ENCODE measurements at places on chromosomes 12 and 14. TPM values are rescaled to one million over a fixed set of nuclear protein-coding genes. Genes with fewer than 3 reads are reported as not detected.

DTX3 gene
- 52.7 TPM for total RNA-seq

SLC10A1 gene
- total RNA-seq, result not detected

GRCh38 chr12:41186026-41186425, 2.1 kb upstream of the PDZRN4 start:
- H3K4me1 ChIP-seq, result peaks cover 9% of the 10 kb centered on the region
- peaks cover 6% of the 10 kb centered on the region for H3K36me3 ChIP-seq
- H3K27me3 ChIP-seq, result peaks cover 39% of the 10 kb centered on the region
- no peak overlapping the region for H3K4me3 ChIP-seq
- DNase-seq, result no peak

FBXO21 gene
- total RNA-seq, result 17.2 TPM

DNA sequence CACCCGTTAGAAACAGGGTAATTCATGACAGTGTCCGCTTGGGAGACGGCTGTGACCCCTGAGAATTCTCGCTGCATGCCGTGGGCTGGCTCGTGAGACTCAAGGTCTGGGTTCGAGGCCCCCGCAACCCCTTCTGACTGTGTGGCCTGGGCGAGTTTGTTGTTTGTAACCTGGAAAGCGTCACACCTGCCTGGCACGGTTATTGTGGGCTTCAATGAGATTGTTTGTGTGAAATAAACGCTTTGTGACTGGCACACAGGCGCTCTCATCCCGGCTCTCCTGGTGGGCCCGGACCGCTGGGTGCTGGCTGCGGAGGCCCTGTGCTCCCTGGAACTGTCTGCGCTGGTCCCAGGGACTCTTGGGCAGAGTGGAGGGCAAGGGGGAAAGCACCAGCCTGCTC, 33.9 kb downstream of the MEG3 start:
- no peaks in the 10 kb centered on the region for H3K36me3 ChIP-seq
- H3K27ac ChIP-seq, result no peak overlapping the region
- peaks cover 5% of the 10 kb centered on the region for H3K27me3 ChIP-seq
- H3K4me1 ChIP-seq, result no peaks in the 10 kb centered on the region
- no peak for DNase-seq

DNA sequence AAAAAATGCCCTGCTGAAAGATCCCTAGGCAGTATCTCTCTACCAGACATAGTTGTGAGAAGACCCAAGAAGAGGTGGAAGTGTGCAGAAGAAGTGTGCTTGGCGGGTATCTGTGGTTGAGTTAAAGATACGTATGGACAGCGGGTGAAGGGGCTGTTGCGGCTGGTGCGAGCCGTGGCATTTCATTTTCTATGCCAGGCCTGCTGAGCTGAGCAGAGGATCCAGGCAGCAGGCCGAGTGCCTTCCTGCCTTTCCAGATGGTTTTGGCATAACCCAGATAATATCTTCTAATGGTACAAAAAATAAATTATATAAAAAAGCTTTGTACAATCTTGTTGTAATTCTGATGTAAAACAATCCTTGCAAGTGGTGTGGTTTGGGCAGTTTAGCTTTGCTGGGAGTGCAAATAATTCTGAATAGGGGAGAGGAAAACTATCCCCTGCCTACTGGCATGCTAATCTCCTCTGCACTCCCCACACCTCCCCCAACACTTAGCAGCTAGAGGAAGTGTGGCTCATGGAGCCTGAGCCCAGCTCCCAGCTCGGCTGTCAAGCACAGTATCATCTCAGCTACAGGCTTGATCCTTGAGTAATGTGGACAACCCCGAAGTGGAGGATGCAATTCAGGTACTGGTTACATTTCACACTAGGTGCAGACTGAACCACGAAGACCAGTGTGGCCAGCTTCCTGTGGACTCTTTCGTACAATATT, 168.9 kb downstream of the VRK1 start:
- H3K4me1 ChIP-seq, result peaks cover 21% of the 10 kb centered on the region
- no peaks in the 10 kb centered on the region for H3K27me3 ChIP-seq
- no peak for DNase-seq
- H3K36me3 ChIP-seq, result peaks cover 8% of the 10 kb centered on the region
- no peak overlapping the region for H3K27ac ChIP-seq

DNA sequence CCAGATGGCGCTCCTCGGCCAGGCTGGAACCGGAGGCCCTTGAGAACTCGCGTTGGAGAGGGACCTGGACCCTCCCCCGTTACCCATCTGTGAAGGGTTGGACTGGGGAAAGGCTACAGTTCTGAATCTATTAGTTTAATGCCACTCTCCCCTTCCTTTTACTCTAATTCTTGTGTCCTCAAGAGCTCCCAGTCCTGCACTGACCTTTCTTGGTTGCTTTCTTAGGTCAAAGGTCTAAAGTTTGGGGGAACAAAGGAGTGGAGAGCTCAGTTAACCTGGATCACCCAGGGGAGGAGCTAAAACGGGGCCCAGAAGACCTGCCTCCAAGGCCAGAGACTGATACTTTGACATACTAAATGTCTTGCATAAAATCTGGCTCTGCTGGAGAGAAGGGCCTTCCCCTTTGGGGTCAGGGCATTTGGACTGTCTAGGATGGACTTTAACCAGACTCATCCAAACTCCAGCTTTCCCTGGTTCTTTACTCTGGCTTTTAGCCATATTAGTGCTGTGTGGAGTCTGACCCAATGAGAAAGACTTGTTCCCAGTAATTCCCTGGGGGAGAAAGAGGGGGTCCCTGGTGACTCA, 923 bp upstream of the MLF2 start:
- H3K36me3 ChIP-seq, result peaks cover 2% of the 10 kb centered on the region
- peak overlapping the region; percentile 69 for H3K27ac ChIP-seq
- H3K27me3 ChIP-seq, result no peaks in the 10 kb centered on the region
- H3K4me3 ChIP-seq, result peak overlapping the region; percentile 98

DEGS2 gene
- 4.2 TPM for total RNA-seq

- H3K4me3 ChIP-seq, result no peak overlapping the region
- H3K27ac ChIP-seq, result no peak overlapping the region
- H3K36me3 ChIP-seq, result no peaks in the 10 kb centered on the region
- DNase-seq, result no peak
- peaks cover 11% of the 10 kb centered on the region for H3K27me3 ChIP-seq
Observed at GRCh38 chr14:75391953-75392352, 35.9 kb upstream of the JDP2 start.

GPRC5A gene
- 0.60 TPM for total RNA-seq

DNA sequence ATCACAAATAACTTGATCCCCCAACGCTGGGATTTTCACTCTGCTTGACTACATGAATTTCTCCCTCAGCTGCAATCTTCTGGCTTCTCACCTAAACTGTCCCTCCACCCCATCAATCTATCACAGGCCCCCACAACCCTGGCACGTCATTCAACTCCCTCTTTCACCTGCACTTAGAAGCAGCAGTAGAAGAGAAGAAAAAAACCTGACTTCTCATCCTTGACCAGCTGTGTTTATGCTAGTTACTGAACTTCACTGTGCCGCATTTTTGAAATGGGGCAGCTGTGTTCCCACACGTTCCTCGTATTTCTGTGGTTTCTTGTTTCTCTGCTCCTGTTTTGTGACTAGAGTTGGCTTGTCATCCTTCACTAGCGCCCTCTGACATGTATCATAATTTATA, 35.0 kb downstream of the ITPR2 start:
- H3K36me3 ChIP-seq, result no peaks in the 10 kb centered on the region
- no peaks in the 10 kb centered on the region for H3K27me3 ChIP-seq
- no peak for DNase-seq
- H3K4me1 ChIP-seq, result peaks cover 21% of the 10 kb centered on the region
- no peak overlapping the region for H3K4me3 ChIP-seq

SIX1 gene
- not detected for total RNA-seq

DNA sequence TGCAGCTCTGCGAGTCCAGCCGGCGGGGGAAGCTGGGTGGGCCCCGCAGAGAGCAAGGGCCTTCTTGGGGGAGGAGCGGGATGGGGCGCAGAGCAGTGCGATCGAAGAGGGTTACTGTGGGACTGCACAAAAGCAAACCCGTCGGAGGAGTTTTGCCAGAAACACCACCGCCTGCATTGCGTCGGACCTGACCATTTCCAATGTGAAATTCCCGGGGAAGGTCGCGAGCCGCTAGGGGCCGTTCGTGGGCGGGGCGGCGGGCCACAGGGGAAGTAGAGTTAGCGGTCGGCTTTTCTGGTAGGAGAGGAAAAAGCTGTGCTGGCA, 333 bp upstream of the KCNA1 start:
- H3K4me3 ChIP-seq, result peak overlapping the region; percentile 92
- peak; percentile 11 for DNase-seq
- H3K36me3 ChIP-seq, result peaks cover 6% of the 10 kb centered on the region
- peaks cover 29% of the 10 kb centered on the region for H3K27me3 ChIP-seq
- no peak overlapping the region for H3K27ac ChIP-seq

GRCh38 chr12:40325349-40325960, 100.7 kb downstream of the LRRK2 start:
- no peaks in the 10 kb centered on the region for H3K27me3 ChIP-seq
- DNase-seq, result no peak

GRCh38 chr12:7981446-7981845, 45.5 kb upstream of the SLC2A3 start:
- no peak overlapping the region for H3K27ac ChIP-seq
- no peak for DNase-seq
- H3K4me3 ChIP-seq, result no peak overlapping the region
- H3K36me3 ChIP-seq, result no peaks in the 10 kb centered on the region
- peaks cover 7% of the 10 kb centered on the region for H3K27me3 ChIP-seq
- H3K4me1 ChIP-seq, result peaks cover 11% of the 10 kb centered on the region

PMEL gene
- total RNA-seq, result 1.00 TPM

GRCh38 chr12:60070552-60070951, 474.7 kb downstream of the SLC16A7 start:
- no peaks in the 10 kb centered on the region for H3K27me3 ChIP-seq
- no peak overlapping the region for H3K4me3 ChIP-seq
- H3K27ac ChIP-seq, result no peak overlapping the region

SMCO2 gene
- total RNA-seq, result 0.55 TPM

DNA sequence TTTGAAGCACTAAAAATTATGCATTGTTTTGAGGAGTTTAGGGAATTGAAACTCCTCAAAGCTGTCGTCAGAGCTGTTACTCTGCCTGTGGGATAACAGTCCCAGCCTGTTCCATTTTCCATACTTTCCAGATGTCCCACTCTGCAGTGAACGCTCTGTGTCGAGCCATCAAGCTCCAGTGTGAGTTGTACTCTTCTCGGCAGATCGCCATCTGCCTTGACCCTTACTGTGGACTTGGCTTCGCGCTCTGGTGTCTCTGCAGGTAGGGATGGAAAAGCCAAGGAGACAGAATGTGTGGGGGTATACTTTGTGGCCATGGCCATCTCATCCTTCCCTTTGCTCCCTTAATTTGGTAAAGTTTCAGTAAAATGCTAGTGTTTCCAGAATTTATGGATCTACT, 35.5 kb upstream of the ATF1 start:
- DNase-seq, result no peak
- H3K4me1 ChIP-seq, result no peaks in the 10 kb centered on the region
- H3K4me3 ChIP-seq, result no peak overlapping the region

DNA sequence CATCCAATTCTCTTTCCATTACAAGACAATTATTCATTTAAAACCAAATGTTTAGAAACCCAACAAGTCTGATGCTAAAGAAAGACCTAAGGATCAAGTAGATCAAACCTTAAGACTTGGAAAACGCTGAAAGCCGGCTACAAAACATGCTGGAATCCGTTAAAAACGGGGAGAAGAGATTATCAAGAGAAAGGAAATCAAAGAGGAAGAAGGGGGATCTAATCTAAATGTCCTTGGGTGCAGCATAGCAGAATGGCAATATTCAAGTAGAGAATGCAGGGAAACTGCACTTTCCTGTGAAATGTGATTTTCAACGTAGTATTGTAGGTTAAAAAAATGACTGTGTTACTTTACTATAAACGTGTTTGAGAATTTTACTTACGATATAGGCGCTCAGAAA, 1.3 kb downstream of the PPP1R13B start:
- H3K36me3 ChIP-seq, result no peaks in the 10 kb centered on the region
- H3K27me3 ChIP-seq, result peaks cover 7% of the 10 kb centered on the region
- peak overlapping the region; percentile 78 for H3K4me3 ChIP-seq
- DNase-seq, result no peak

DNA sequence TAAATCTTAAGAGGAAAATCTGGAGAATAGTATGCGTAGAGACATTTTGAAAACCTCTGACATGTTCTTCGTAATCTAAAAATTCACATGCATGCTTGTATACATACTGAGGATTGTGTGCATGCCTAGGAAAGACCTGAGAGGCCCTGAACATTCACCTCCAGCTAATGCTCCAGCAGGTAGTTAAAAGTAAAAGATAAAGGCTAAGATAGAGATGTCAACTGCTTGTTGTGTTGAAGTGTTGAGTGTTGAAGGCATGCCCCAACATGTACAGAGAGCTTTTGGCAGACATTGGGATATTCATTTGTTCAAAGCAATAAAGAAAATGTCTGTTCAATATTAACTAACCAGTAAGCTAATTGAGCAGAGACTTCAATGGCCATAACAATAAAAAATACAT, 118.6 kb upstream of the SYT1 start:
- no peaks in the 10 kb centered on the region for H3K4me1 ChIP-seq
- H3K27me3 ChIP-seq, result no peaks in the 10 kb centered on the region

GDF3 gene
- total RNA-seq, result not detected

DNA sequence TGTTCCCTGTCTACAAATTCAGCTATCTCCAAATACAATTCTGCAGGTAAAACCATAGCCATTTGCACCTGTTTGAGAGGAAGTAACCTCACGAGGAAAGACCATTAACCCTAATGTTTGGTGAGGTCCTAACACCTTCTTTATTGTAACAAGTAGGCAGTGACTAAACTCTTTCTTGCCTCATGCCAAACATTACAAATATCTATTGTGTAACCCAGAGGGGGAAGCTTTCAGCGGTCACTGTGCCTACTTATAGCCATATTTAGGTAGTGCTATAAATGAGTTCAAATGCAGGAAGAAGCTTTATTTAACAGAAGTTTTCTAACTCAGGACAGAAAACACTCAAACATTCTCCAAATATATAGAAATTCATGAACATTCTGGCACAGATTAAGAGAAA, 252.7 kb downstream of the LRFN5 start:
- no peak overlapping the region for H3K27ac ChIP-seq
- no peaks in the 10 kb centered on the region for H3K4me1 ChIP-seq
- no peaks in the 10 kb centered on the region for H3K36me3 ChIP-seq
- DNase-seq, result no peak
